PC-3 (cell line): ENCODE measurements at places on chromosomes 3 and 15. TPM values are rescaled to one million over a fixed set of nuclear protein-coding genes. Genes with fewer than 3 reads are reported as not detected.

GRCh38 chr3:72991522-72991921 lies 5.1 kb upstream of the PPP4R2 start:
- H3K27ac ChIP-seq: no peak overlapping the region
- no peaks in the 10 kb centered on the region for H3K36me3 ChIP-seq
- DNase-seq: no peak
- H3K27me3 ChIP-seq: no peaks in the 10 kb centered on the region
- H3K4me1 ChIP-seq: peaks cover 4% of the 10 kb centered on the region
- H3K4me3 ChIP-seq: no peak overlapping the region

DNA sequence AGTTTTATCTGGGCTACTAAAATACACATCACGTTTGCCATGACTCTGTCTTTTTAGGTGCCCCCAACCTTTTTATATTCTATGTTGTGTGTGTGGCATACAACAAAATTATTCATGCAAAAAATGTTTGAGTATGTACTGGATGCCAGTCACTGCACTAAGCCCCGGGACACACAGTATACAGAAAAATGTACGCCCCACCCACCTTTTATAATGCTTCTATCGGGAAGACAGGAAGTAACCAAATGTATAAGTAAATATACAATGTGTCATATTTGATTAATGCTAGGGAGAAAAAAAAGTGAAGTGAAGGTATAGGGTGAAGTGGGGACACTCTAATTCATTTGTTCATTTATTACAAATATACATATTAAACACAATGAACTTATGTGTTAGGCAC lies 503.4 kb upstream of the MDFIC2 start:
- H3K36me3 ChIP-seq: no peaks in the 10 kb centered on the region
- DNase-seq: peak; percentile 89
- H3K27me3 ChIP-seq: no peaks in the 10 kb centered on the region
- H3K27ac ChIP-seq: peak overlapping the region; percentile 31

DNA sequence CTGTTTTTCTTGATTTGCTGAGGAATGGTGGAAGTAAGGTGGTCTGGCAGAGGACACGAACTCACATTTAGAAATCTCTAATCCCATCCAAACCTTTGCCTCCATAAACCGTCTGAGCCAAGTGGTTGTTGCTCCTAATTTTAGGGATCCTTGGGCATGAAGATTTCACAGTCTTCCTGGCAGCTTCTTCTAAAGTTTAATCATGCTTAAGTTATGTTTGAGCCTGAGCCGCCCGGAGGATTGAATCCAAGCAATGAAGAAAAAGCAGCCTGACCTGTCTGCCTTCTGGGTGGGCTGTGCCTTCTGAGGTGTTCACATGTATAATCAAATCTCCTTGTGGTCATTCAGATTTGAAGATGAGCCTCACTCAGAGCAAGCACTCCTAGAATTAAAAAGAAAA lies 249.0 kb downstream of the CD47 start:
- DNase-seq: no peak
- H3K27ac ChIP-seq: no peak overlapping the region
- H3K4me1 ChIP-seq: peaks cover 14% of the 10 kb centered on the region
- H3K27me3 ChIP-seq: no peaks in the 10 kb centered on the region

CLEC3B gene
- 1.8 TPM in 1 of 2 replicates, not detected in the other for total RNA-seq

SLC15A2 gene
- 0.12 and 0.91 TPM in 2 replicates for total RNA-seq

ACVR2B gene
- 1.5 and 1.8 TPM in 2 replicates for total RNA-seq

WDR93 gene
- total RNA-seq: 0.22 TPM in 1 of 2 replicates, not detected in the other

CCK gene
- 0.46 TPM in 1 of 2 replicates, not detected in the other for total RNA-seq
